NCI-H526 treated with DMSO at 0.1 percent for 48 hours (cell line): ENCODE measurements at places on chromosomes 1 and 21.
A peak's percentile ranks its signal among the peaks of the same experiment; 100 is the strongest.

GRCh38 chr1:15370781-15371520, 38.7 kb upstream of the EFHD2 start:
- DNase-seq = no peak

DNA sequence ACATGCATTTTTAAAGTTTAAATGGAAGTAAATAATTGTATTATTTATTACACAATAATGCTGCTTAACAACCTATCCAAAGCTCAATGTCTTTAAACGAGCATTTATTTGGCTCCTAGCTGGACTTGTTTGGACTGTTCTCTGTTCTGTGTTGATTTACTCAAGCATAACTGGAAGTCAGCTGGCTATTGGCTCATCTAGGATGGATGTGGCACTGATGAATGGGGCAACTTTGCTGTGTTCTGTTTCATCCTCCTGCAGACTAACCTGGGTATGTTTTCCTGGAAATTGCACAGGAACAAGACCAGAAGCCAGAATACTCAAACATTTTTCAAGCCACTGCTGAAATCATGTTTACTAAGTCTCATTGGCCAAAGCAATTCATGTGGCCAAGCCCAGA, 70.8 kb upstream of the HSD17B7 start:
- DNase-seq = no peak

DNA sequence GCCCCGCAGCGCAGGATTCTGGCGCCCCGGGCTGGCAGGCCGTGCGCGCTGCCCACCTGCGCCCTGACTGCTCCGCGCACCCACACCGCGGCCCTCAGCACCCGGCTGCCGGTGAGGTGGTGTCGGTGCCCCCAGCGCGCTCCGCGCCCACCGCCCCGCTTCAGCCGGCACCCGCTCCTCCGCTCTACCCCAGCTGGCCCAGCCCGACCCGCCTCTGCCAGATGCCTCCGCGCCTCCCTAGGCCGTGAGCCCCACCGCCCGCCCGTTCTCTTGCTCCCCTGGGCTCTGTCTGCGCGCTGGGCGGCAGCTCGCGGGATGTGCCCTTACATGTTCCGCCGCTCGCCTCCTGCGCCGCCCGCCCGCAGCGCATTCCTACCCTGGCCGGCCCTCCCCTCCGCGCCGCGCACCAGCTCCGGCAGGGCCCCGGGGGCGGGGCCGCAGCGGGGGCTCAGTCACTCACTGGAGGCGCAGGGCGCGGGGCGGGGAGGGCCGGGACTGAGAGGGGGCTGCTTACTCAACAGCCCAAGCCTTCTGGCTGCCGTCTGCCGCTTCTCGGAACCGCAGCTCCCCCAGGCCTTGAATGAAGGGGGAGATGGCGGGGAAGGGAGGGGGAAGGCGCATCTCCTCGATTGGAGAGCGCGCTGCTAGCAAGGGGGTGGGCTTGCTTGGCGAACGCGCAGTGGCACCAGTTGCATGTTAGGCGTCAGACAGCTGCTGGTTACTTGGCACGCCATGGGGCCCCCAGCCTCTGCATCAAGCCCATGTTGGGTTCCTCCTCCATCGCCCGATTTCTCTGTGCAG, at the start of gene PHLDA3:
PHLDA3 (minus strand) TSS at position 345 of the 801 bp plus-strand sequence. CDS start 402 bp downstream, outside the sequence.
- peak; percentile 53 for DNase-seq

- no peak for DNase-seq
Observed at GRCh38 chr1:226582966-226583365, 34.4 kb downstream of the STUM start.

DNA sequence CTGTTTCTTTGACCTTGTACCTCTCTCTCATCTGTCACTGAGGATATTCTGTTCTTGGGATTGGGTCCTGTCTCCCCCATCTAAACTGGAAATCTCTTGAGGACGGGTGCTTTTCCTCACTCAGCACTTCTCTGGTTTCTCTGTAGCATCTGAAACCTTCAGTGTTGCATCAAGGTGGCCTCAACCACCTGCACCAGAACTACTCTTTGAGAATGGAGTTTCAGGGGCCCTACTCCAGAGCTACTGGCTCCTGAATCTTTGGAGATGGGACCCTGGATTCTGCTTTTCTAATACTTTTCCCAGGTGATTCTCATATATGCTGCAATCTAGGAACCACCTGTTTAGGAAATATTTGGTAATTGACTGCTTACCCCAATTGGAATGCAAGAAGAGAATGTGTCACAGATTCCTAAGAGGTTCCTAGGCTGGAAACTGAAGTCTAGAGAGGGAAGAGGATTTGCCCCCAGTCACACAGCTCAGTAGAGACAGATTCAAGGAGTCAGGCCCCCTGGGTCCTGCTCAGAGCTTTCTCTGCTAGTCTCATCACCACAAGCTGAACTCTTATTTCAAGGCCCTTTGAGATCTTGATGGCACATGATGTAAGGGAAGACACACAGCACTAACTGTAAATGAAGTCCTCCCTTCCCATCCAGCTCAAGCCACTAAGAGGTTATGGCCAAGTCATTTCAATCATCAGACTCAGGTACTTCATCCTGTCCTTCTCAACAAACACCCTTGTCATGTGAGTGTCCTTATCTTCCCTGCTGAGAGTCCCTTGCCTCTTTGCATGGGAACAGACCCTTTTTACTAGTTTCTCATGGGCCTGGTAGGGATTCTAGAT, 48.7 kb downstream of the EIF2D start:
- no peak for DNase-seq

- DNase-seq = no peak
Observed at GRCh38 chr1:192660613-192661012, 24.7 kb downstream of the RGS13 start.

DNA sequence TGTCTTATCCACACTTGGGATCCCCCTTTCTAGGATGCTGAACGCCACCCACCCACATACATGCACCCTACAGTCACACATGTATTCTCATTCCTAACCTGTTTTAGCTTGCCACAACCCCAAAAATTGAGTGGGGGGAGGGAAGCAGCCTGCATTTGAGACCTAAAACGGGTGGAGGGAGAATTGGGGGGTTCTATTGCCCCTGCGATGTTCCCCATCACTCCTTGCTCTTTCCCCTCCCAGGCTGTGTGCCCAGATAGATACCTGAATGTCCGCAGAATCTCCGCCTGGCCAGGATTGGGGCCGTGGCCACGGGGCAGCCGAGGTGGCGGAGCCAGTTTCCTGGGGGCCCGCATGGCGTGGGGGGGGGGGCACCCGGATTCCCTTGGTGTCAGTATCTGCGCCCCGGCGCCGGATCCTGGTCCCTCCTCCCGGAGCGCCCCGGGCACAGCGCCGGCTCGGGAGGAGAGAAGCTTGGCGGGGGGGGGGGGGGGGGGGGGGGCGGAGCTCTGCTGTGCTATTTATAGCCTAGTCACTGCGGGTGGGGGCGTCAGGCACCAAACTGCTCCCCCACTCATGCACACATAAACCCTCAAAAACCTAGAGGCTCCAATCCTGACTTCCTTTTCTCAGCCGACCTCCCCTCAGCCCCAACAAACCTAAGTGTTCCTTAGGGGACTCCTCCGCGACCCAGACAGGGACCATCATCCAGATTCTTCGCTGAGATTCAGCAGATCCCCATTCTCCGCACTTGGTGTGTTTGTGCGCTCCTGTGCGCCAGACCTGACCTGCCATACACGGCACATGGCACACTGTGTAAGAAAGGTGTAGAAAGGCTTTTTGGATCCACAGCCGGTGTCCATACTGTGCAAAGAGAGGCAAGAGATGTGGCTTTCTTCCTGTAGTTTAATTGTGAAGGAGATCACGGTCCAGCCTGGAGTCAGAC, 1.9 kb downstream of the ANKRD34A start:
- peak; percentile 51 for DNase-seq

DNA sequence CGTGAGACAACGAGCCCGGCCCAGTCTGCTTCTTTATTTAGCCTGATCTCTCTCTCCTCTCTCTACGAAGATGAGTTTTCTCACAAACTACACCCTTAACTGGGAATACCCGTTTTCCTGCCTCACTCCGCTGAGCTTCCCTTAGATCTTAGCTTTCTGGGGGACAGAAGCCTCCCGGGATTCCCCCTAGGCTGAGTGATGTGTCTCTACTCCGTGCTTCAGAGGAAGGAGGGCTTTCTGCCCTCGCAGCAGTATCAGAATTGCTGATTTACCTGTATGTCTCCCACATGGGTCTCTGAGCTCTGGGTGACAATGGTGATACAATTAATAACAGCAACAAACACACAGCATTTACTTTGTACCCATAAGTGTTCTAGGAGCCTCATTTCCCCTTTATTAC, 1.0 kb downstream of the ZBTB17 start:
- no peak for DNase-seq

GRCh38 chr21:25421321-25422028, 185.8 kb downstream of the MRPL39 start:
- peak; percentile 1 for DNase-seq

- no peak for DNase-seq
Observed at GRCh38 chr21:38852278-38852677, 46.5 kb downstream of the ETS2 start.

DNA sequence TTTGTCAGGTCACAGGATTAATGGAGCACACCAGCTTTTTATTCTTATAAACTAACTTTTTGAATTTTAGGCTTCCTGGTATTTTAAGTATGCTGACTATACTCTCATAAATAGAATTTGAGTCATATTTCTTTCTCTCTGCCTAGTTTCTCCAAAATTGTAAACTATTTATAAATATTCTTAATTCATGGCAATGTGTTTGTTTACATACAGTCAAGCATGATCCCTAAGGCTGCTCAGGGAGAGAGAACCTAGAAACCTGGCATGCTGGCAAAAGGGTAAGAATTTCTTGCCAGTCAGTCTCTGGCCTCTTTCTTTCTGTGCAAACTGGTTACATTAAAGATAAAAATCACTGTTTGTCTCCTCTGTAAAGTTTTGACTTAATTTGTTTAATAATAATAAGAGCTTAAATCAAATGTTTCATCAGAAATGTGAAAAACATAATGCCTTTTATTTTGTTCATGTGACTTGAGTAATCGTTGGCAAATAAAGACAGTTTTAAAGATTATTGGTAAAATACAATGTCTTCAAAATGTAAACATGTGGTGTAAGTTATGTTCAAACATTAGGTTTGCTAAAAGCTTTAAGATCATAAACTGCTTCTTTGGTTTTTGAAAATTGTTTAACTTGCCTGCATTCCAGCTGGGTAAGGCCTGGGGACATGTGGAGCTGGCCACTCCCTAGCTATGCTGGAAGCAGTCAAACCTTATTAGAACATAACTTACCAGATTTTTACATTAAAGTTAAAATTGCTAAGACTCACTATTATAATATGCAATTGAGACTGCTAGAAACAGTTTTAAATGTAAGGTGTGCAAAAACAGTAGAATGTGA, 1401.7 kb downstream of the NCAM2 start:
- no peak for DNase-seq

- DNase-seq = no peak
Observed at GRCh38 chr1:14435368-14436023, 163.0 kb upstream of the KAZN start.

DNA sequence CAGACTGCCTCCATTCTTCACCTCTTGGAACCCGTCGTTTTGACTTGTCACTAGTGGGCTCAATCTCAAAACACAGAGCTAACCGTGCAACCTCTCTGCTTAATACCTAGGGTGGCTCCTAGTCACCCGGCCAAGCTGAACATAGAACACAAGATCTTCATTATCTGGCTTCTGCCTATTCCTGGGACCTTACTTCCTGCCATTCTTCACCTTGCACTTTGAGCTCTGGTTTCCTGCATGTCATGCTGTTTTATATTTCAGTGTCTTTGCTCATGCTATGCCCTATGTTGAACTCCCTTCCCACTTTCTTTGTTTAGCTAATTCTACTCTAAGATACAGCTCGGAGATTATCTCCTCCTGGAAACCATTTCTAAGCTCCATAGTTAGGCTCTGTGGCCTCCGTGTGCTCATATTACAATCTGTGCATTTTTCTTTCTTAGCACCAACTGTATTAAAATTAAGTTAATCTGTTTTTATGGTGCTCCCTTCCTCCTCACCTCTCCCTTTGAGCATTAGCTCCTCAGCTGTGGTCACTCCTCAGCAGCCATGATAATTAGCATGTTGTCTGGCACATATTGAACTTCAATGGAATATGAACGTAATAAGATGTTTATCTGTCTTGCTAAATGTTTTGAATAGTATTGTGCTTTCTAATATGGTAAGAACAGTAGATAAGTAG, 13.1 kb downstream of the GPSM2 start:
- peak; percentile 49 for DNase-seq

DNA sequence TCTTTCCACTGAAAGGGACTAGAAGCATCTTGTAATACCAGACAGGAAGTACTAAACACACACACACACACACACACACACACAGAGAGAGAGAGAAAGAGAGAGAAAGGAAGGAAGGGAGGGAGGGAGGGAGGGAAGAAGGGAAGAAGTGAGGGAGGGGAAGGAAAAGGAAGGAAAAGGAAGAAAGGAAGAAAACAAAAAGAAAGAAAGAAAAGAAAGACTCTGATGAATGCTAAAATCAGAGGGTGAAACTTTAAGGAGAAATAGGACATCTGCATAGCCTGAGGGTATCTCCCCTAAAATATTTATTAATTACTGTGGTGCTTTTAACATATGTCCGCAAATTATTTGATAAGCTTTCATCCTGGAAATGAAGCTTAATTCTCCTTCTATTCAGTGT, 10.6 kb downstream of the TRIT1 start:
- no peak for DNase-seq

- DNase-seq = peak; percentile 50
Observed at GRCh38 chr21:34630536-34631143, 15.7 kb upstream of the RCAN1 start.

- DNase-seq = no peak
Observed at GRCh38 chr1:207076181-207076955, 12.3 kb upstream of the C4BPB start.

GRCh38 chr1:182291584-182292192, 99.9 kb downstream of the GLUL start:
- DNase-seq = no peak

- DNase-seq = no peak
Observed at GRCh38 chr1:88867743-88868521, 23.4 kb downstream of the GTF2B start.

DNA sequence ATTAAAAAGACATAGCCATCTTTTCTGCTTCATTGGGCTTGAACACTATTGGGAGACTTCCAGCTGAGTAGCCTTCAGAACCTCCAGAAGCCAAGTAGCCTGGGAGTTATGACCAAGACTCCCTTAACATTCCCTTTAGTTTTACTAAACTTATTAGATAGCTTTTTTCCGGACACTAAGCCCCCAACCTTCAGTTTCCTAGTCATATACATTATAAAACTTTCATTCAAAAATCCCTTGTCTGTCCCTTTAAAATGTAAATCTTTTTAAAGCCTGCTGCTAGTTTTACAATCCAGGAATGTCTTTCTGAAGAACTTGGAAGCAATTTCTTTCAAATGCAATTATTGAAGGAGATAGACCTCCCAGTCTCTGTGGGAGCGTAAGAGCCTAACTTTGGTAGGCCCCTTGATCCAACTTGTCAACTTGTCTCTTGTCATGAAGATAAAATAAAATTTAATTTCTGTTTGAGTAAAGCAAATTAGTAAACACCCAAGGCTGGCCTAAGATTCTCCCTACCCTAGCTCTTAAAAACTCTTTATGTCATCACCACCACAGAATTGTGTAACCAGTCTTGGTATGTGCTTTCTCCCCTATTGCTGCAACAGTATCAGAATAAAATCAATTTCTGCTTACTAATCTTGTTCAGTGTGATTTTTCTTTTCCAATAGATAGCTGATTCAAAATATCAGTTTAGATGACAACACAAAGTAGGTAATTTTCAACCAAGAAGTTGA, 796.2 kb downstream of the PLA2G4A start:
- DNase-seq = no peak

- no peak for DNase-seq
Observed at GRCh38 chr1:31725134-31725533, 21.3 kb upstream of the COL16A1 start.
